Testis (tissue), 5 donors: ENCODE measurements at places on chromosomes 12 and 14. TPM values are rescaled to one million over a fixed set of nuclear protein-coding genes. Genes with fewer than 3 reads are reported as not detected.

Gene BRMS1L
- 11.8 TPM for total RNA-seq

Gene HCAR3
- total RNA-seq = 0.24 TPM

DNA sequence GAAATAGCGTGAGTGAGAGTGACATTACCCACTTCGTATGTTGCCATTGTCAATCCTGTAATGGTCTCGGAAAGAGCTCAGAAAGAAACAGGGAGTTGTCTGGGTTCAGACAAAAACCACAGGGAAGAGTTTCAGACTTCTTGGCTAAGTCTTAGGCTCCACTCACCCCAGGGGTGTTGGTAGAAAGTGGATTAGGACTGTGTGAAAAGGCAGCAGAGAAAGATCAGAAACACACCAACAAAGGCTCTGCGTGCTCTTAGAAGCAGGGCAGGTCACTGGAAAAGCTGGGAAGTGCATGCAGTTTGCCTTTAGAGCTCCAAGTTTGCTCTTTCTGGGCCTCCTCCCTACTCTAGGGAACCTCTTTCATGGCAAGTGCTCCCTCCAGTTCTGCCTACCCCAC is 106.1 kb upstream of the PLXNC1 start:
- H3K27me3 ChIP-seq = no peaks in the 10 kb centered on the region
- H3K27ac ChIP-seq = no peak overlapping the region
- H3K4me1 ChIP-seq = no peaks in the 10 kb centered on the region
- H3K4me3 ChIP-seq = no peak overlapping the region
- H3K36me3 ChIP-seq = no peaks in the 10 kb centered on the region

GRCh38 chr12:88339966-88340365 is 197.9 kb downstream of the TMTC3 start:
- H3K27me3 ChIP-seq = no peaks in the 10 kb centered on the region
- no peak for DNase-seq
- H3K27ac ChIP-seq = no peak overlapping the region
- H3K36me3 ChIP-seq = no peaks in the 10 kb centered on the region
